ENCODE measurements at places on chromosomes 7 and 10.

GRCh38 chr7:148242294-148242821, 348.2 kb upstream of the C7orf33 start:
- peak; percentile 10 for DNase-seq

- no peak for DNase-seq
These were observed 94.1 kb downstream of the CDCA7L start for GRCh38 chr7:21851559-21851967.

GRCh38 chr10:29947701-29948060, 111.7 kb downstream of the JCAD start:
- no peak for DNase-seq

DNA sequence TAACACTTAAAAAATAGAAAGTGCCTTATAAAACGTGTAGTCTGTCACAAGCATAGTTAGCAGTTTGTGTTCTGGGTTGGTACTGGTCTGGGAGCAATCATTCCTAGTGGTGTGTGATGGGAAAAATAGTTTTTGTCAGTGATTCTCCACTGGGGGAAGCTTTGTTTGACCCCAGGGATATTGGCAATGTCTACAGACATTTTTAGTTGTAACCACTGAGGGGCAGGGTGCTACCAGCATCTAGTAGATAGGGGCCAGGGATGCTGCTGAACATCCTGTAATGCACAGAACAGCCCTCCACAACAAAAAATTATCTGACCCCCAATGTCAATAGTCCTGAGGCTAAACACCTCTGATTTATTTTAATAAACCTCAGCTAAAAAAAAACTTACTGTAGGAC, 51.6 kb upstream of the CREB5 start:
- DNase-seq, result no peak

GRCh38 chr7:44111761-44112160, 7.6 kb downstream of the AEBP1 start:
- DNase-seq, result no peak
